Urinary bladder (tissue), 4 donors: ENCODE measurements at places on chromosomes 12 and 14. TPM values are rescaled to one million over a fixed set of nuclear protein-coding genes. Genes with fewer than 3 reads are reported as not detected.

NIN gene
- total RNA-seq, result 46.8 TPM

DNA sequence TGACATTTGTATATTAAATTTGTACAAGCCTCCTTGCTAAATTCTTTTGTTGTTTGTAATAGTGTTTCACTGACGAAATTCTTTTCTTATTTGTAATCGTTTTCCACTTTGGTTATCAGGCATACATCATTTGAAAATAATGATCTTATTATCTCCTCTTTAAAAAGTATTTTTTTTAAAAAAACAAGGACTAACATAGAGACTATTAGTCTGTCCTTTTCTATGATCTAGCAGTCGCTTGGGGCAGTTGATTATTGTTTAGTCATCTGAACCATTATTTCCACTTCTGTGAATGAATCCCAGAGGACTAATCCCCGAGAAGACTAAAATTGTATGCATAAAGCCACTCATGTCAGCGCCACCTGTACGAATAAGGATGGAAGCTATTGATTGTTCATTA lies 11.5 kb downstream of the ADGRD1 start:
- DNase-seq, result no peak

DNA sequence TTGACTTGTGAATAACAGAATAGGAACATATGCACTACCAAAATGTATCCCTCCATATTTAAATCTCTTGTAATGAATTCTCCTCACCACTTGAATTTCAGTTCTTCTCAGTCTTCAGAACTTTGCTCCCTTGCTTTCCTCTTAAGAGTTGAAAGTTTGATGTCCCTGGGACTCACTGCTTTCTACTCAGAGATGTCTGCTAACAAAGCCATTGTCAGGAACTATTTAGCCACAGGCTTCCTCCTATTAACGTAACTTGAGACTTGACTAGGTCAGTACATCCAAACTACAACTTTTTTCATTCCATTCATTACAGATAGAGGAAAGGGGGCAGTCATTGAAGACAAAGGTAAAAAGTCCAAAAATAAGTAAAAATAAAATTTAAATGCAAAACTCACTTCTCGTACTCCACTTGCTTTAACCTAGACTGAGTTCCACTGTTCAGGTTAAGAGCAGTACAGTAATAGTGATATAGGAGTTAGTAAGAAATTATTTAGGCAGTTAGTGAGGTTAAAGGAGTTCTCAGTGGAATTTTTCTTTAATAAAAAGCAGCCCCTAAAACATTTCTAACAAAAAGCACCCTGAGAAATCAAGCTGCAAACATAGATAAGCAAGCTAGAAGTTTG lies 364.2 kb downstream of the SOX5 start:
- DNase-seq, result no peak

DNA sequence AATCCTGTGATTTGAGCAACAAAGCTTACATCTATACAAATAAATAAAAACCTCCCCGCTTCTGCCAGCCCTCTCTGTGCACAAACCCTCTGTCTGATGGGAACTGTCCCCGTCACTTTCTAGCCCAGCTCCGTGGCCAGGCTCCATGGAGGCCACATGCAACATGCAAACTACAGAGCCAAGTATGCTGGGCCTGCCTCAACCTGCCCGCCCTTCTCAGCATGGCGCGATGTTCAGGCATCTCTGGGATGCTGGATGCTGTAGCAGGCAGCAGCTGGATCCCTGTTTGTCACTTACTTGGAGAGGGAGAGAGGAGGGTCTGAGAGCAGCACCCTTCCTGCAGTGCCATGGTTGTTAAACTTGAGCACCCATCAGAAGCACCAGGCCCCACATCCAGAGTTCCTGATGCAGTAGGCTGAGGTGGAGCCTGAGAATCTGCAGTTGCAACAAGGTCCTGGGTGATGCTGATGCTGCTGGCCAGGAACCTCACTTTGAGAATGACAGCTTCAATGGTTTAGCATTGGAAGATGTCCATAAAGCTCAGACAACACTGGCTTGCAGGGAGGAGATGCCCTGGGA lies 32.4 kb downstream of the CLMN start:
- no peak for DNase-seq

ORAI1 gene
- 5.9 TPM for total RNA-seq

DNA sequence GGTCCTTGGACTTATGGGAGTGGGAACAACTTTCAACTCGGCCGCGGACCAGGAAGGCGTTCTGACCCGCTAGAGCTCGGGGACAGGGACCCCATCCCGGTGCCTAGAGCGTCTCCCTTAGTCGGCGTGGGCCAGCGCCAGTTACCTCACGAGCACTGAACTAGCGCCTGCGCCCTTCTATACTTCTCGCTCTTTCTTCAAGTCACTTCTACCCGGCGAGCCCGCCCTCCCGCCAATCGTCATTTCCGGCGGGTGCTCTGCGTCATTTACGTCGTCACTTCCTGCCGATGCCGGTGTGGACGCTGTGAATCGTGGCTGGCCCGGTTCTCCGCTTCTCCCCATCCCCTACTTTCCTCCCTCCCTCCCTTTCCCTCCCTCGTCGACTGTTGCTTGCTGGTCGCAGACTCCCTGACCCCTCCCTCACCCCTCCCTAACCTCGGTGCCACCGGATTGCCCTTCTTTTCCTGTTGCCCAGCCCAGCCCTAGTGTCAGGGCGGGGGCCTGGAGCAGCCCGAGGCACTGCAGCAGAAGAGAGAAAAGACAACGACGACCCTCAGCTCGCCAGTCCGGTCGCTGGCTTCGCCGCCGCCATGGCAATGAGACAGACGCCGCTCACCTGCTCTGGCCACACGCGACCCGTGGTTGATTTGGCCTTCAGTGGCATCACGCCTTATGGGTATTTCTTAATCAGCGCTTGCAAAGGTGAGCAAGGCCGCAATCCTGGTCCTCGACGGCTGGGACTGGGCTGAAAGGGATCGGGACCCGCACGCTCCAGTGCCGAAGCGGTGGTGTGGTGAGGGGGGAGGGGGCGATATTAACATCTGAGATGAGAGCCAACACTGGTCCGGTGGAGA lies at the start of gene STRAP:
TSS of gene STRAP (plus strand) at position 270 of the 854 bp plus-strand sequence. CDS start at position 591, 321 bp downstream.
- peak; percentile 93 for DNase-seq

CLEC4D gene
- total RNA-seq, result 0.32 TPM

- no peak for DNase-seq
Observed at GRCh38 chr12:113271853-113272561, 50.7 kb downstream of the TPCN1 start.

RFX4 gene
- total RNA-seq, result not detected

DNA sequence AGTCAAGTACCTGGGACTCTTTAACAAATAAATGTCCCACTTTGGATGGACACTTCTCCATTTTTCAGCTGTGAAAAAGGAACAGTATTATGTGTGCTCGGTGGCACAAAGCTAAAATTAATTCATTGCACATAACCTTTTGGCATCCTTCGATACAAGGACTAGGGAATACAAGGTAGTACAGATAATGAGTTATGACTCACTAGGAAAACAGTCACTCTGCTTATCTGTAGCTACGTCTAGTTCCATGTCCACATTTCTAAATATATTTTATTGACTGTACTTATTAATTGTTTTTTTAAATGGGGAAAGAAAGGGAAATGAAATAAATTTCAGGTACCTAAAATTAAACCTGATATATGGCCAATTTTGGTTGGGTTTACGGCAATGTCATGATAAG lies 35.2 kb upstream of the RIC8B start:
- DNase-seq, result no peak

DNA sequence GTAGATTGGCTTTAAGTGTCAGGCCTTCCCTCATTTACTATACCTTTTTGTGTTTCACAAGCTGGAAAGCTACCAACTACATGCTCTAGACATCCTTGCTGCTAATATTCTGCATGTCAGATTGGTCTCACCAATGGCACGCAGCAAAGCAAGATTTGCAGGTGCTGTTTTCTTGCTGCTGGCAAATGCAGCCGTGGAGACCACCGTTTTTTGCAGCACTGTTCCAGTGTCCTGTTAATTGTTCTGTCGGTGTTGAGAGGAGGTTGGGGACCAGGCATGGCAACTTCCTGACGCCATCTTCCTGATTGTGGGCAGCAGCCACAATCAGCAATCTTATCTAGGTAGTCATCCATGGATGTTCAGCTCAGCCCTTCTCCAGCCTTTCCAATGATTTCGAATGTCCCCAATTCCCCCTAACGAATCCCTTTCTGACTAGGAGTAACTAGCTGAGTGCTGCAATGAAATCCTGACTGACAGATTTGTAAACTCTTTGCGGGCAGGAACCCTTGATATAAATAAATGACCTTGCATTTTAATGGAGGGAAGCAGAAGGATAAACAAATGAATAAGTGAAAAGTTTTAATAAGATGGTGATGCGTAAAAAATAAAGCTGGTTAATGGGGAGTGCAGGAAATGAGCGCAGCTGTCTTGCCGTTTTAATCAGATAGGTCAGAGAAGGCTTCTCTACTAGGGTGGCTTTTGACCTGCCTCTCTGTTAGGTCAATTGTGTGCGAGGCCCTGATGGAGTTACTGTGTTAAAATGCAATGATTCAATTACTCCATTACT lies 574 bp upstream of the CRADD start:
- no peak for DNase-seq

GRCh38 chr12:43937947-43938346 lies 102.1 kb downstream of the TMEM117 start:
- no peak for DNase-seq
